ENCODE measurements at places on chromosomes 2 and 18.

DNA sequence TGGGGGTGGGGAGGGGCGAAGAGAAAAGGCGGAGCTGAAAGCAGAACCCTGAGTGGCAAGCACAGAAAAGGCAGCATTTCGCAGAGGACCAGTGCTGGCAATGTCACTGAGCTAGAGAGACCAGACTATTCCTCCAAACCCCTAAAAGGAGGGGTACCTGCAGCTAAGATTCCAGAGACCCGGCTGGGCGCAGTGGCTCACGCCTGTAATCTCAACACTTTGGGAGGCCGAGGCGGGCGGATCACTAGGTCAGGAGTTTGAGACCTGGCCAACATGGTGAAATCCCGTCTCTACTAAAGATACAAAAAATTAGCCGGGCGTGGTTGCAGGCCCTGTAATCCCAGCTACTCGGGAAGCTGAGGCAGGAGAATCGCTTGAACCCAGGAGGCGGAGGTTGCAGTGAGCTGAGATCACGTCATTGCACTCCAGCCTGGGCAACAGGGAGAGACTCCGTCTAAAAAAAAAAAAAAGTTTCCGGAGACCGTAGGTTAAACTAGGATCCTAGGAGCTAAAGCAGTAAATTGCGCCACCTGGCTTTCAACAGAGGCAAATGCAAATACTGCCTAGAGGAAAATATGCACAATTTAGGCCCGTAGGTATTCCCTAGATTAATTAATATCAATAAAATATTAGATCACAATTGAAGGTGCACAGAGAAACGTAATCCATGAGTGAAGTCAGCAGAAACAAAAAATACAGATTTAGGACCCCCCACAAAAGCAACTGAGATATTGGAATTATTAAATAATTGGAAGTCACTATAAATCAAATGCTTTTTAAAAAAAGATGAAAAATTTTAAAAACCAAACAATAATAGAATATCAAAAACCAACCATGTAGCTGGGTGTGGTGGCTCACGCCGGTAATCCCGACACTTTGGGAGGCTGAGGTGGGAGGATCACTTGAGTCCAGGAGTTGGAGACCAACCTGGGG lies 4.9 kb downstream of the UCN start:
- DNase-seq, result no peak

- no peak for DNase-seq
These were observed 52.1 kb upstream of the SMAD7 start for GRCh38 chr18:49002881-49003280.

GRCh38 chr2:36516136-36516870 lies 81.7 kb downstream of the FEZ2 start:
- DNase-seq, result peak; percentile 75

DNA sequence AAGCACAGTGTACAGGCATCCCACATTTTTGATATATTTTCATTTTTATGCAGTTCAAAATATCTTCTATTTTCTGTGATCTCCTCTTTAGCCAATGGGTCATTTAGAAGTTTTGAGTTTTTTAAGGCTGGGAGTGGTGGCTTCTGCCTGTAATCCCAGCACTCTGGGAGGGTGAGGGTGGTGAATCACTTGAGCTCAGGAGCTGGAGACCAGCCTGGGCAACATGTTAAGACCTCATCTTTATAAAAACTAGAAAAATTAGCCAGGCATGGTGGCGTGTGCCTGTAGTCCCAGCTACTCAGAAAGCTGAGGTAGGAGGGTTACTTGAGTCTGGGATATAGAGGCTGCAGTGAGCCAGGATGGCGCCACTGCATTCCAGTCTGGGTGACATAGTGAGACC lies 17.8 kb downstream of the UBR3 start:
- no peak for DNase-seq

DNA sequence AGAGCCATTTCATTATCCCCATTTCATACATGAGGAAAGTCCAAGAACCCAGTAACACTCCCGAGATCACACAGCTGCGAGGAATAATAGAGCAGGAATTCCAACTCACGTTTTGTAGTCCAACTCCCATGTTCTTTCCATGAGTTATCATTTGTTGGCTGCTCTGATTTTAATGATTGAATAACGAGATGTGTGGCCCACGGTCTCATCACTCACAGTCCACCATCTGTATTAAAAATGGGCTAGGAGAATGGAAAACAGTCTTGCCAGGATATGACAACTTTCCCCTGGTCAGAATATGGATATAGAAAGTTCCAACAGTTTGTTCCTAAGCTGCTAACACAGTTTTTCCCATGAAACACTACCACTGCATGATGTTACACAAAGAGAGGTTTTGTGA lies 147.5 kb downstream of the METTL4 start:
- DNase-seq, result no peak

GRCh38 chr2:30148850-30149249 lies 2.0 kb downstream of the YPEL5 start:
- DNase-seq, result no peak

All from GM04503 (cell line).